ENCODE measurements at places on chromosomes 2 and 18. TPM values are rescaled to one million over a fixed set of nuclear protein-coding genes. Genes with fewer than 3 reads are reported as not detected.

Gene ZNF514
- total RNA-seq: 21.7 TPM

Gene PREPL
- 30.7 TPM for total RNA-seq

Gene TUBB6
- total RNA-seq: 212 TPM

Gene TMEM182
- total RNA-seq: 5.2 TPM

Gene MCM6
- total RNA-seq: 19.8 TPM

Gene RAB27B
- 0.14 TPM for total RNA-seq

Gene DYNC2LI1
- total RNA-seq: 17.2 TPM

Gene MYO5B
- total RNA-seq: 16.7 TPM

Gene GLI2
- total RNA-seq: 13.8 TPM

Gene APCDD1
- 32.8 TPM for total RNA-seq

Gene PARD6G
- total RNA-seq: 10.3 TPM

Gene SPP2
- total RNA-seq: not detected

Gene NFU1
- total RNA-seq: 78.8 TPM

Gene DAPL1
- not detected for total RNA-seq

Gene C18orf63
- not detected for total RNA-seq

Gene THSD7B
- not detected for total RNA-seq

Gene CNGA3
- 0.04 TPM for total RNA-seq

Gene MROH2A
- 0.12 TPM for total RNA-seq

Gene KCNE4
- total RNA-seq: 0.21 TPM

Gene SLC23A3
- total RNA-seq: 0.09 TPM

Gene MFSD6
- 0.63 TPM for total RNA-seq
